ENCODE measurements at places on chromosomes 4 and X.

GRCh38 chrX:29545878-29546277 is 669.5 kb upstream of the MAGEB2 start:
- DNase-seq, result no peak

- DNase-seq, result no peak
Observed at GRCh38 chrX:153882086-153882498, 3.9 kb downstream of the L1CAM start.

DNA sequence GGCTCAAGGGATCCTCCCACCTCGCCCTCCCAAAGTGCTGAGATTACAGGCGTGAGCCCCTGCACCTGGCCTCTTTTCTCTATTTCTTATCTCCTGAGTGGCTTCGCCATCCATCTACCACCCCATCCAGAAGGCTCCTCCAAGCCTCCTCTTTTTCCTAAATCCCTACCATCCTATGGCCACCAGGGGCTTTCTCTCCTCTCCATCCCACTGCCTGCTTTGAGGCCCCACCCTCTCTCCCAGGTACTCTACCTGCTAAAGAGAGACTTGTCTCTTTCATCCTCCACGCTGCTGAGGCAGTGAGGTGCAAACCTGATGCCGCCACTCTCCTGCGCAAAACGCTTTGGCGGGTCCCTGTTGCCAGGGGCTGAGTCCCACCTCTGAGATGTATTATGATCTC is 7.0 kb downstream of the RS1 start:
- DNase-seq, result no peak

DNA sequence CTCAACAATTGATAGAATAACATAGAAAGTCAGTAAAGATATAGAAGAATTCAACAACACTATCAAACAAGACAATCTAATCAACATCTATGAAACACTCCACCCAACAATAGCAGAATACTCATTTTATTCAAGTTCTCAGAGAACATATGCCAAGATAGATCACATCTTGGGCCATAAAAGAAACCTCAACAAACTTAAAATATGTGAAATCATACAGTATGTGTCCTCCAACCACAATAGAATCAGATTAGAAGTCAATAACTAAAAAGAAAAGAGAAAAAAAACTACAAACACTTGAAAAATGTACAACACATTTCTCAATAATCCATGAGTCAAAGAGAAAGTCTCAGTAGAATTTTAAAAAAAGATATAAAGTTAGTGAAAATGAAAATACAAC is 78.6 kb upstream of the LDB2 start:
- DNase-seq, result no peak
